Testis (tissue), 5 donors: ENCODE measurements at places on chromosomes 7 and 10.
A peak's percentile ranks its signal among the peaks of the same experiment; 100 is the strongest.

GRCh38 chr7:2048006-2048405 lies 184.7 kb downstream of the MAD1L1 start:
- DNase-seq = no peak

DNA sequence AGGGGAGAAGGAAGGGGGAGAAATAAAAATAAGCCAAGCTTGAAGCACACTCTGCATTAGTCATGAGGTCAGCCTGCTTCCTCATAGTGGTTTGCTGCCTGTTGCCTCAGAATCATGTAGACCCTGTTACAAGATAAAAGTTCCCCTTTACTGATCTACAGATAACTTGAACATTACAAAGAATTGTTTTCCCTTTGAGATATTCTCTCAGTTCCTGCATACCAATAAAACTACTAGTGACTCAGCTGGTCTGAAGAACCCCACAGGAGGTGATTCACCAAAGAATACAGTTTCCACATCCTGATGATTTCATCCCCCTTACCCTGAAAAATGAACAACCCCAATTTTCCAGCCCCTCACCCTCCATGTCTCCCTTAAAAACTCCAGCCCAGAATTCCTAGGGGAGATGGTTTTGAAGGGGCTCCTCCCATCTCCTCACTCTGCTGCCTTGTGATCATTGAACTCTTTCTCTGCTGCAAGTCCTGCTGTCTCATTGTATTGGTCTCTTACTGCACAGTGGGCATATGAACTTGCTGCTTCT lies 31.5 kb upstream of the NRP1 start:
- DNase-seq = no peak

- DNase-seq = no peak
Observed at GRCh38 chr10:7153750-7154149, 257.1 kb downstream of the SFMBT2 start.

DNA sequence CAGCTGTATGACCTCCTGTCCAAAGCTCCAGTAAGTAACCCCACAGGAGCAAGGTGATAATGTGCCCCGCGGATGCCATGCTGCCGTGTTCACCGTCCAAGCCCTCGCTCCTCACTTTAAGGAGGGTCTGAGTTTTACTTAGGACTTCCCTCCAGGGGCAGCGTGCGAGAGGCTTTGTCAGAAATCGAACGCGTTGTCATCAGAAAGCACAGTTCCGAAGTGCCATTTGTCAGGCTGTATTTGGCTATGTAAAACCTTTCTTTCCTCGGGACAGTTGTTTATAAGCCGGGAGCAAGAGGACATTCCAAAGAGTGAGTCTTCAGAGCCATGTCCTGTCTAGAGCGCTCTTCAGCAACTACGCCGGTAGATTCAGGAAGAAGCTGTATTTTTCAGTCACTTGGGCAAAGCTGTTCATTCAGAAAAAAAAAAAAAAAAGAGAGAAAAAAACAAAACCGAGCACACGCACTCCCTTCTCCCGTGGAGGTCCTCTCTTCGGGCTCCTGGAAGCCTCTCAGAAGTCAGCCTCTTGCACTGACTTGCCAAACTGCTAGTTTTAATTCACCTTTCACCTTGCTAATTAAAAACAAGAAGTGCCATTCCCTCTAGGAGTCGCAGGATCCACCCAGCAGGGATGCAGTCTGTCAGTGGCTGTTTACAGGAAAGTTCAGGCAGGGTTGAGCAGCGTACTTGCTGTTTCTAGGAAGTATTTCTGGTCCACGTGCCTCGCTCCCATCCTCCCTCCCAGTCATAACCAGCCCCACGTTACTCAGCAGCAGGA lies at the start of gene SEMA3E:
Gene SEMA3E, minus strand, starts transcription at position 676 of the 778 bp plus-strand sequence.
- peak; percentile 39 for DNase-seq

GRCh38 chr7:38190011-38190410 lies 12.0 kb downstream of the STARD3NL start:
- DNase-seq = no peak

DNA sequence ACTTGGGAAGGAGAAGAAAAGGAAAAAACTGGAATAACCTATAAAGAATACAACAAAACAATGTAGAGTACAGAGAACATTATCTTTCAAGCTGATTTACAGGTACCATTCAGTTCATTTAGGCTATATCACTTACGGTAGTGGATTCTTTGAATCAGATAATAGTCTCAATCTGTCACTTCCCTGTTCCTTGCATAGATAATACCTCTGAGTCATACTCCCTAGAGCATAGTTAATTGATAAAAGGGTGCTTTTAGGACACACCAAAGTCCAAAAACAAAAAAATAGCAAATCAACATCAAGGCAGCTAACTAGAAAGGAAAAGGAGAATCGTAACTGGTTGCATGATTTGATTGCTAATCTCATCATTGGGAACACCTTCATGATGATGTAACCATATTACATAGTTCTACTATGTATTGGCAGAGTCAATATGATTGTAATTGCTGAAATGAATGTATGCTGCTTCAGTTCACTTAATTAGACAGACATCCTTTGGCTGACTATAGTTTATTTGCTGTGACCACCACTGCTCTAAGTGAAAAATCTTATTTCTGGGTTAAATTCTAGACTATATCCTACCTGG lies 844.4 kb downstream of the GATA3 start:
- no peak for DNase-seq

DNA sequence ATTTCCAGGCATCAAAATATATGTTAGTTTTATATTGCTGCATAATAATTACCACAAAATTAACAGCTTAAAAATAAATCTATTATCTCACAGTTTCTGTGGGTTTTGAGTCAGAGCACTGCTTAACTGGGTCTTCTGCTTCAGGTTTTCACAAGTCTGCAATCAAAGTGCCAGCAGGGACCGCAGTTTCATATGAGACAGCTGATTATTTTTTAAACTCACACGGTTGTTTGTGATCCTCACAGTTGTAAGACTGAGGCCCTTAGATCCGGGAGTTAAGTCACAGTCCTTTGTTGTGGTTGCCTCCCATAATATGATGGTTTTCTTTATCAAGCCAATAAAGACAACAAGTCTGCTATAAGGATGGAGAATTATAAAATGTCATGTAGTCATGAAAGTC lies 146.0 kb upstream of the ZWINT start:
- no peak for DNase-seq

DNA sequence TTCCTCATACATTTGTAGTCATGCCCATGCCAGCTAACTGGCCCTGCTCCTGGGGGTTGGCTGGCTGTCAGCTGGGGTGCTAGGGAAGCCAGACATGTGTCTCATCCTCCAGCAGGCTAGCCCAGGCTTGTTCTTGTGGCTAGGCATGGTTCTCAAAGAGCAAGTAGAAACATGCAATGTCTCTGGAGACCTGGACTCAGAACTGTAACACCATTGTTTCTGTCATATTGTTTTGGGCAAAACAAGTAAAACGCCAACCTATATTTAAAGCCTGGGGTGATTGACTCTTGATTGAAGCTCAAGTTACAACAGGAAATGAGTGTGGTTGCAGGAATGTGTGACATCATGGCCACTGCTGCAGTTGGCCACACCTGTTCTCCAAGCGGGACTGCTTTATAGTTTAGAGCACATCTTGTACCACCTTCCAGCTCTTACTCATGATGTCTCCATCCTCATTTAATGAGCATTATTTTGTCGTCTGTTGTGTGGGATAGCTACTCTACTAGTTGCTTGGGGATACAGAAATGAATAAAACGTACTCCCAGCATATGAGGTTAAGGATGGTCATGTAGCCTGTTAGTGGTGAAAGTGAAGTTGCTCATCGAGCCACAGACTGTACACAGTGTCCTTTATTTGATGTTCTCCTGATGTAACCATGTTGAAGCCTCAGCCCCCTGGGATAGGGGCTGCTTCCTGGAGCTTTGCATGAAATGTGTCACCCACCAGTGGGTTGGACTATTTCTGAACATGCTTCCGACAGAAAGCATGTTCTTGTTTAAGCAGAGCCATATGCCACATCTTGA lies 168.4 kb downstream of the SORCS3 start:
- no peak for DNase-seq

DNA sequence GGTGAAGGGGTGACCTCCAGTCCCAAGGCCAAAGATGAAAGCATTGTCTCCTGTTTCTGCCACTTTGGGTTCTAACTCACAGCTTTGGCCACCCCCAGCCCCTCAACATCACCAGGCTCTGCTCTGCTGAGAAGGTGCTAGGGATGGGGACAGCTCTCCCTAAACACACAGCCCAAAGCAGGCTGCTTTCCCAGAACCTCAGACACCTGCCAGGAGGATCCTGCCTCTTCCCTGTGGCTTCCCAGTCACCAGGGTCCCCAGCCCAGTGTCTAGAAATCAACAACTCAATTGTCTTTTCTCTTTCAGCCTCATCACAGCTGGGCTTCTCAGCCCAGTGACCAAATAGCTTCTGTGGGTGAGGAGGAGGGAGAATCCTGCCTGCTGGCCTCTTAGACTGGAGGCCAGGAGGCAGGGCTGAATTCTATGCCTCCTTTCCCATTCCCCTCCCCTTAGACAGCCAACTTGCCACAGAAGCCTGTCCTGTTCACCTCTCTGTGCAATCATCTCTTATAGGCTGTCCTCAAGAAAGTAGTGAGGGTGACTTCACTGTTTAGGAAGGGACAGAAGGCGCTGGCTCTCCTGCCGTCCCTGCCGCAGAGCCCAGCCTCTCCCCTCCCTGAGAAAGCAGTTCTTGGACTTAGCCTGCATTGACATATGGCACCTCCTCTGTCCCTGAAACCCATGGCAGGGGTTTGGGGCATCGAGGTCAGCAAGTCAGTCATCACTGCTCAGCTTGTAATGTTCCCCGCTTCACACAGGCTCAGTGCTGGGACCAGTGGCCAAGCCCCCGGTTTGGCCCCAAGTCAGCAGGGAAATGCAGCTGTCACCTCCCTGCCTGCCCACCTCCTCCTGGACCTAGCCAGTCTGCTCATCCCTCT lies 3.7 kb downstream of the FGF8 start:
- DNase-seq = no peak

DNA sequence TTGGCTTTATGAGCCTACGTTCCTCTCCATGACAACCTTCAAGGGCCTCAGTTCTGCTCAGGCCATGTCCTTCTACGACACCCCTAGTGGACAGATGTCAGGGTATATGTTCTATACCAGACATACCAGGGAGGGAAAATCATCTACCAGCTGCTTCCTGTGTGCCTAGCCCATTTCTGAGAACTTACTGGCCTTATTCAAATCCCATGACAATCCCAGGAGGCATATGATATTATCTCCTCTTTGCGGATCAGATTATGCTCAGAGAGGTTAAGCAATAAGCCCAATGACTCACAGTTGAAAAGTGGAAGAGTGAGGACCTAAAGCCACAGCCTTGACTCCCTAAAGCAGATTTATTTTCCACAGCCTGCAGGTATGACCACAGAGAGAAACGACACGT lies 139.3 kb downstream of the GLI3 start:
- DNase-seq = no peak

- no peak for DNase-seq
Observed at GRCh38 chr10:42883993-42884983, 101.7 kb downstream of the BMS1 start.

GRCh38 chr7:134188311-134188710 lies 61.2 kb downstream of the LRGUK start:
- DNase-seq = no peak

DNA sequence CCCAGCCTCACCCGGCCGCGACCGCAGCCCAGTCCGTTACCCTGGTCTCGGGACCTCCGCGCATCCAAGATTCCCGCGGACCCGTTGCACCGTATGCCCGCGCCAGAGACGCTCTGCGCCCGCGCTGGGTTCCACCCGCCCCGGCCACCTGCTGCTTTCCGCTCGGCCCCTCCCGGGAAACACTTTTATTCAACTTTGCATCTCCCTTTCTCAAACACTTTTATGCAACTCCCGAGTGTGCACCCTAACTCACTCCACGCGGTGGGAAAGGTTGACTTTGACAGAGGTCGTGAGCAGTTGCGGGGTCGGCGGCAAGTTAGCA lies at the start of gene ODAD2:
Gene ODAD2, minus strand, starts transcription at position 126 of the 322 bp plus-strand sequence. CDS start 3,937 bp downstream, outside the sequence.
- DNase-seq = no peak

GRCh38 chr7:128172151-128172550 lies 68.9 kb upstream of the LEP start:
- DNase-seq = no peak

GRCh38 chr10:104337985-104338735 lies at the start of gene ITPRIP:
Gene ITPRIP (minus strand): TSS chr10:104338465. CDS start chr10:104316051, 22,414 bp downstream.
- DNase-seq = peak; percentile 85

GRCh38 chr10:79336276-79336675 lies 11.0 kb upstream of the PPIF start:
- DNase-seq = no peak

DNA sequence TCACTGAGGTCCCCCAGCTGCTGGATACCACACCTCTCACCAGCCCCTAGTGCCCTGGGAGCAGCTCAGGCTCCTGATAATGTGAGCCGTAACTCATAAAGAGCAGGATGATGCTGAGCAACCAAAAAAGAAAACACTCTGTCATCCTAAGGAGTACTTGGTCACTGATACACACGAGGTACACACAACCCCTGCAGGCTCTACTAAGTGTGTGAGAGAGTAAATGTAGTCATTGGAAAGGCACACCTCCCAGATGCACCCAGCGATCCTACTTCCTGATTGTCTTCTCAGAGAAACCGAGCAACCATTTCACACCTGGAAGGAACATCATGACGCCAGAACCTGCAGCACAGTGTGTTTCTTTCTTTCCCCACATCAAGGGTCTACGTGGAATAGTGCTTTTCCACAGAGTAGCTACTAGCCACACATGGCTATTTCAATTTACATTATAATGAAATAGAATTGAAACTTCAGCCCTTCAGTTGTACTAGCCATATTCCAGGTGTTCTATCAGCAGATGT lies 34.2 kb downstream of the FIGNL1 start:
- DNase-seq = no peak
